ENCODE measurements at places on chromosomes 3 and 15.

DNA sequence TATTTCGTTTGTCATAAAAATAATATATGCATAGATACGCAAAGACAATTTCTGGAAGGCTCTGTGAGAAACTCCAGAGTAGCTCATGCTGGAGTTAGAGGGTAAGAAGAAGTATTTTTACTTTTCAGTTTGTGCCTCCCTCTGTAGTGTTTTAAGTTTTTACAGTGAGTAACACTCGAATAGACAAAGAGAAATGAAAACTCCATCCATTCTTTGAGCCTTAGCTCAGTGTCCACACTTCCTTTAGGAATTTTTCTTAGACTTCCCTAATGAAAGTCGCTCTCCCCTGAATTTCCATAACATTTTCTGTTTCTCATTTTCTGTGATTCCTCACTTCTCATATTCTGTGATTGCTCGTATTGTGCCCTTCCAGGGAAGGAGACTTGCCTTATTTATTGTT is 2.1 kb downstream of the BLOC1S6 start:
- no peak for DNase-seq

DNA sequence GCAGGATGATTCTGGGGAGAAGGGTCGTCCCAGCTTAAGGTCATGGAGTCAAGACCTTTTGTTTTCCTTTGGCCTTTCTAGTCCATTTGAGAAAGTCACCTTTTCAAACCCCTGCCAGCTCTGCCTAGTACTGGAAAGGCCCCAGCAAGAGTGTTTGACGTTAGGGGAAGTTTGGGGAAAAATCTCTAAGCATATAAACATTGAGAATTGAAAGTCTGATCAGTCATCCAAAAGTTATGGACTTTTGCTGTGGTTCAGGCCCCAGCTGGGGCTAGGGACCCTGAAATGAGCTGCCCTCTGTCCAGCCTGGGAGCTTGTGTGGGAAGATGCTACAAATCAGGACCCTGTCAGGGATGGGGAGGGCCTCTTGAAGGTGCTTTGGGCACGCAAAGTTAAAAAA is 21.6 kb downstream of the SLC6A6 start:
- peak; percentile 36 for DNase-seq

GRCh38 chr3:184209146-184209923 is 20.1 kb upstream of the VWA5B2 start:
- DNase-seq, result no peak

DNA sequence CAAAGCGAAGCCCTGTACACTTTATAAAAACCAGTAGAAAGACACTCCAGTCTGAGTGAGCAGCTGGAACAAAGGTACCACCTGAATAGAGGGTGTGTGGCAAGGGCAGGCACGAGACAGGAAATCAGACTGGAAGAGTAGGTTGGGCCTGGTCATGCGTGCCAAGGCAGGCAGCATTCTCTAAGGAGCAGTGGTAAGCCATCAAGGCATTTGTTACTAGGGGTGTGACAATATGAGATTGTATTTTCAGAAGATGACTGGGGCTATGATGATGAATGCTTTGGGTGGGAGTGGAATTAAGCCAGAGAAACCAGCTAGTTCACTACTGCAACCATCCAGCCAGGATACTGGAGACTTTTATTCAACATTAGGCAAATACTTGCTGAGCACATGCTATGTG is 5.0 kb downstream of the JMJD7 start:
- DNase-seq, result no peak

- DNase-seq, result no peak
These were observed 610 bp downstream of the EPHB3 start for GRCh38 chr3:184561913-184562877.

GRCh38 chr15:82108489-82109078 is 62.8 kb upstream of the MEX3B start:
- peak; percentile 68 for DNase-seq

- DNase-seq, result no peak
These were observed 7.6 kb downstream of the HSPBAP1 start for GRCh38 chr3:122786066-122786465.

GRCh38 chr3:63870615-63871005 is 6.9 kb downstream of the ATXN7 start:
- DNase-seq, result no peak

- DNase-seq, result no peak
These were observed 65.5 kb upstream of the TJP1 start for GRCh38 chr15:29887721-29888120.

DNA sequence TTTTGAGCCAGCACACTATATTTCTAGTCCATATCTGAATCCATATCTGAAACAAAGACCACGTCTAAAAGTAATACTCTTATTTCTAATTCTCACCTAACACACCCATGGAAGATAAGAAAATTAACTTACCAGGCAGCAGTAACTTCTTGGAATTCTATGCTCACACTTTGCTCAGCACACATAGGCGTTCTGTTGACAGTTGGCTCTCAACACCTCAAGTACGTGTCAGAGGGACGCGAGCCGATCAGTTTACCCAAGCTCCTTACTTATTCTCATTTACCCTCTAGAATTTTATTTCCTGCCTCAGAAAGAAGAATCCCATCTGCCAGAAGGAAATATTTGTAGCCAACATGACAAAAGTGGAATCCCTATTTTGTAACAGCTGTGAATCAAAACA is 911.9 kb downstream of the FHIT start:
- no peak for DNase-seq

GRCh38 chr3:50388720-50389413 is 29.5 kb upstream of the TMEM115 start:
- DNase-seq, result no peak

GRCh38 chr3:194080913-194081800 is 54.8 kb upstream of the HES1 start:
- no peak for DNase-seq

DNA sequence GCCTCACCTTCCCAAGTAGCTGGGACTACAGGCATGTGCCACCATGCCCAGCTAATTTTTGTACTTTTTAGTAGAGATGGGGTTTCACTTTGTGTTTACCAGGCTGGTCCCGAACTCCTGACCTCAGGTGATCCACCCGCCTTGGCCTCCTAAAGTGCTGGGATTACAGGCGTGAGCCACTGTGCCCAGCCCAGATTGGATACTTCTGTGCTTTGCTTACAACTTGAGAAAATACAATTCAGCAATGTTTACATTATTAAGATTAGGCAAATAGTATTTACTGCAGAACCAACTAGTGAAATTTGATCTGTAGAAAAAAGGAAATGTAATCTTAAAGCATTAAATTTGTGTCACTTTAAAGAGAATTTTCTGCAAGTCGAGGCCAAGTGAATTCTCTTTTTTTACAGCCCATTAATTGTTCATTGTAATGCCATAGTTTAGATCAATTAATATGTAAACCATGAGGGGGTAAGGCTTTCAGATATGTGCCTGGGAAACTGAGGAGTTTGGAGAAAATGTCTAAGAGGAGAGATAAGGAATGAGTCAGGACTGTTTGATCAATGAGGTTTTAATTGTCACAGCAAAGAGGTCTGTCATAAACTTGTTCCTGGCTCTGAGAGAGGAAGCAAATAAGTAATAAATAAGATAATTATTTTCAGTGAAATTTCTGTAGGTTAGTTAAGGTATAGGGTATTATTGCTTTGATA is 15.3 kb downstream of the PYDC2 start:
- no peak for DNase-seq

DNA sequence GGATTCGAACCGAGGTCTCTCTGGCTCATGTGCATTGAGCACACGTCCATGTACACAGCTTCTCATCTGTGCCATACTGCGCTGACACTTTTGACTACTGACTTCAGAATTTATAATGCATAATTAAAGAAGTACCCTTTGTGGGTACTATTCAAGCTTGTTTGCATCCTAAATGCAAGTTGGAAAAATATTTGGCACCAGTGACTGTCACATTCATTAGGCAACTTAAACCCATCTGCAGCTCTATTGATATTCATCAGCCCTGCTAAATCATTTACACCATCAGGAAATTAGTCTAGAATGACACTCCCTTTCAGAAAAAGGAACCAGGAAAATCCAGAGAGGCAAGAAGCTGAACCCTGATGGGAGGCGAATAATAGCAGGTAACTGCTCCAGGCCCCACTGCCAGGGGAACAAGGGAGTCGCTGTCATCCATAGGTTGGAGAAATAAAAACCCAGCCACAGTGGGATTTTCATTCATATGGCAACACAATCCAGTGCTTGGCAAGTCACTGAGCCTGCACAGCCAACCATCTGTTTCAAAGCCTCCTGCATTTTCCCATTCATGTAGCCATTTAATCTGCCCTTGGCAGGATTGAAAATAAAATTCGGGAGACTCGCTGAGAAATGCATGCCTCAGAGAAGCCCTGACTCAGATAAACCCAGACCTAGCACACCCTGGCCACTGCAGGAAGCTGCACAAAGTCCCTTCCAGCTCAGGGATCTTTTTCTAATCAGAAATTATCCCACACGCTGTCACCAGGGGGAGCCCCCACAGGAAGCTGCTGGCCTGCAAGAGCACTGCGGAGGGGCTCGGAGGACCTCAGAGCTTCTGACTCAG is 103.0 kb upstream of the VEPH1 start:
- peak; percentile 40 for DNase-seq

DNA sequence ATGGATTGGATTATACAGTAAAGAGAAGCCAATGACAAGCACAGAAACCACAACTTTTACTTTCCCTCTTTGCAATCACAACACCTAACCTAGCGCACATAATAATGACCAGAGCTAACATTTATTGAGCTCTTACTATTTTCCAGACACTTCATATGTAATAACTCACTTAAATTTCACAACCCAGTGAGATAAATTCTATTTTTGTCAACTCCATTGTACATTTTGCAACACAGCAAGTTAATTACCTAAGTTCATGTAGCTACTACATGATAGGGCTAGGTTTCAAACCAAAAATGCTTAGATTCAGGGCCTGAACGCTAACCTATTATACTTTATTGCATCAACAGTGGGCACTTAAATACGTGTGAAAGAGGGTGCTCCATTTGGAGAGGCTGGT is 89.5 kb downstream of the GADL1 start:
- no peak for DNase-seq

Measured in CD4-positive, alpha-beta T cell (primary cell).